DMS153 (cell line): ENCODE measurements at places on chromosomes 12 and 14.

GRCh38 chr12:118038137-118038536, 21.6 kb downstream of the RFC5 start:
- peak; percentile 70 for DNase-seq

GRCh38 chr12:19801941-19802340, 362.6 kb downstream of the AEBP2 start:
- no peak for DNase-seq

- peak; percentile 52 for DNase-seq
These were observed 10.4 kb downstream of the OTUB2 start for GRCh38 chr14:94036313-94037167.

GRCh38 chr14:86787717-86788116, 1205.3 kb downstream of the GALC start:
- DNase-seq, result no peak

DNA sequence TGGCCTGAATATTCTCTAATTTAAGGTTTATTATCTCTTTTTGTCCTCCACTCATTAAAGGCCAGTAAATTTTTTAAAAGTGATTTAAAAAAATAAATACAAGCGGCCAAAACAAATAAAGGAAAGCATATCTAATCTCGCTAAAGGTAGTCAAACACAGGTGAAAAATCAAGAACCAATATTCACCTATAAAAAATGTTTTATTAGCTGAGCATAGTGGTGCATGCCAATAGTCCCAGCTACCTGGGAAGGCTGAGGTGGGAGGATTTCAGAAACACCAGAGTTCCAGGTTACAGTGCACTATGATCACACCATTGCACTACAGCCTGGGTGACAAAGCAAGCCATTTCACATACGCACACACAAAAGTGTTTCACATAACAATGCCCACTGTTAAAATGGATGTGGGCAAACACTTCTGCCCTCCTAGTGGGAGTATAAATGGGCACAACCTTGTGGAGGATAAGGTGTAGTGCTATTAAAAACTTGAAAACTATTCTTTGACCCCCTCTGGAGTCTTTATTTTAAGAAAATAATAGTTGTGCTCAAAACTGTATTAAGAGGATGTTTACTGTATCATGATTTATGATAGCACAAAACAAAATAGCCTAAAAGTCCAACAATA, 32.7 kb upstream of the NAP1L1 start:
- no peak for DNase-seq

DNA sequence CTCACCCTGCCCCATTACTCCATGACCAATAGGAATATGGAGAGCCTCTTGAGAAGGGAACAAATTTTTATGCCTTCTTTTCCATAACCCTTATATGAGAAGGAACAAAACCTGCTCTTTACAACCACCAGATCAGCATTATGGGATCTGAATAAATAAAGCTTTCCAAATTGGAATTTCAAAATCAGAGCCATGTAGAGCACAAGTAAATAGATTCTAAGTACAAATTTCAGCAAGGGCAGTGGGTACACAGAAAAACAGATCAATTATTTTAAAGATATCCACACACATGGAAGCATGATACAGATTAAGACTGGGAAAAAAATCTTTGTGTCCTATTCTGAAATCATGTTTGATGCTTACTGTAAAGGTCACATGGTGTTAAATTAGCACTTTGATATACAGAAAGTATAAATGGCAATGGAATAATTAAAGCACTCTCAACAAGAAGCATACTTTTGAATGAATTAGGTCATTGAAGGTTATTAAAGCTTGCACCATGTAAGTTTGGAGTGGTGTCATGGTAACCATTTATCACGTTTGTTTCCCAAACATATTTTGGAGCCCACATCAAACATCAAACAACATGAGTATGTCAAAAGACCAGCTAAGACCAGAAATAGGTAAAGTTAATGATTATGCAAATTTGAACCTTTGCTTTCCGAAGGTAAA, 75.9 kb upstream of the AVPR1A start:
- no peak for DNase-seq
